ENCODE measurements at places on chromosomes 1 and 21.

DNA sequence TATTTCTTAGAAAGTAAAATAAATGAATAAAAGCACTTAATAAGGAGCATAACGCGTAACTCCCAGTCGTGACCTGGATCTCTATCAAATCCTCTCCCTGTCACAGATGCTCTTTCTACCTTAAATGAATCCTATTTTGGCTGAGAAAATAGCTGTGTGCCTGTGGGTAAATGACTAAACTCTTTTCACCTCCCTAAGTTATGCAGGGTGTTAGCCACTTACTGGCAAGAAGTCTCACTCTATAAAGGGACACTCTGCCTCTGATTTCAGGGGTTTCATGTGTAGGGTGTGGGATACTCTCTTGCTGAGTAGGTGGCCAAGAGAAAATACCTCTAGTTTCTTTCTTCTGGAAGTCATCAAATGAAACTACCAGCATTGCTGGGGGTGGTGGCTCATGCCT lies 24.3 kb upstream of the PPP1R15B start:
- peak; percentile 20 for DNase-seq

- DNase-seq = no peak
These were observed 7.6 kb upstream of the ARHGEF19 start for GRCh38 chr1:16219968-16220500.

GRCh38 chr1:193019442-193020026 lies 39.6 kb downstream of the UCHL5 start:
- DNase-seq = peak; percentile 33

GRCh38 chr21:44955141-44955797 lies 15.4 kb downstream of the SLX9 start:
- no peak for DNase-seq

DNA sequence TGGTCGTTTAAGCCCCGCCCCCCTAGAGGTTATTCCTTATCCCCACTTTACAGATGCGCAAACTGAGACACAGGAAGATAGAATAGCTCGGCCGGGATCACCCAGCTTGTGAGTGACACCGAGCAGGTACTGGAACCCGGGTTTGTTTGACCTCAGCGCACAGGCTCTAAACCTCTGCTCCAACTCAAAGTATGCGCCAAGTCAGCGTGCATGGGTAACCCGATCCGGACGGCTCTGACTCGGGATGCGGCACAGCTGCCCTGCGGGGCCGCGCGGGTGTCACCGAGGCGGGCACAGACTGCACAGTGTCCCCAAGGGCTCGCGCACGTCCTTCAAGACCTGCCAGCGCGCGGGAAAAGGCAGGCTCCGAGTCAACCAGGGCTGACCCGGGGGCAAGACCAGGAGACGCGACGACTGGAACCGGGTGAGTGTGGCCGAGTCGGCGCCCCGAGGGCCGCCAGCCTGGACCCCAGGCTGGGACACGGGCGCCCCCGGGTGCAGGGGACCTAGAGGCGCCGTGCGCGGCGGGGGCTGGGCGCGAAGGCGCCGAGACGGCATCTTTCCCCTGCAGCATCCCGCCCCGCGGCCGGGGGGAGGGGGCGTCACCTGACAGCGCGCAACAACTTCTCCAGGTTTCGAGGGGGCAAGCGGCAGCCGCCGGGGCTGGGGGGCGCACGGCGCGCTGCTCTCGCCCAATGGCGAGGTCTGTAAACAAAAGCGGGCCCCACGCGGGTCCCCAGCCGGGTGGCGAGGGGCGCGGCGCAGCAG lies 101.9 kb upstream of the SOD1 start:
- DNase-seq = no peak

GRCh38 chr21:46323227-46323709 lies 402 bp downstream of the C21orf58 start:
- no peak for DNase-seq

GRCh38 chr1:6308449-6308848 lies 47.6 kb upstream of the GPR153 start:
- DNase-seq = no peak

- no peak for DNase-seq
These were observed 6.4 kb downstream of the ARHGEF19 start for GRCh38 chr1:16205891-16206546.

GRCh38 chr21:36149788-36150711 lies 6.6 kb upstream of the DOP1B start:
- no peak for DNase-seq

DNA sequence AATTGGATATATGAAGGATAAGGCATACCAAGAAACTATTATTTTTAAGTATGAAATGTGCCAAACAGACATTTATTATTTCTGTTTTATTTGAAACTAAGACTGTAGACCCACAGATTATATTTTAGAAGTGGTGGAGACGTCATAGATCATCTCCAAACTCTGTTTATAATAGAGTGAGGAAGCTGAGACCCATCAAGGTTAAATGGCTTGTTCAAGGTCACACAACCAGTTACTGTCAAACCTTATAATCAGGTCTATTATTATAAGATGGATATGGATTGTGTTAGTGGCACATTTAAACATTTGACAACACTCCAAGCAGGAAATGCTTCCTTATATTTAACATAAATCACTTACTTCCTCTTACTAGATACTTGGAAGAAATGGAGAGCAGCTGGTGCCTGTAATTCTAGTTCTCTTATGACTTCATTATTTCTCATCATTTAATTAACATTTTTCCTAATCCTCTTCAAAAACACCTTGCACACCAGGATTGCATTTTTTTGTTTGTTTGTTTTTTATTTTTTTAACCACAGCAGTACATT lies 117.0 kb downstream of the NEK7 start:
- no peak for DNase-seq

- no peak for DNase-seq
These were observed 30.0 kb upstream of the HMCN1 start for GRCh38 chr1:185704181-185704580.

Measured in NCI-H226 (cell line).